Stomach (tissue), 19 donors: ENCODE measurements at places on chromosomes 13 and 19.

GRCh38 chr13:43272851-43273250, 249.5 kb downstream of the DNAJC15 start:
- DNase-seq, result no peak

DNA sequence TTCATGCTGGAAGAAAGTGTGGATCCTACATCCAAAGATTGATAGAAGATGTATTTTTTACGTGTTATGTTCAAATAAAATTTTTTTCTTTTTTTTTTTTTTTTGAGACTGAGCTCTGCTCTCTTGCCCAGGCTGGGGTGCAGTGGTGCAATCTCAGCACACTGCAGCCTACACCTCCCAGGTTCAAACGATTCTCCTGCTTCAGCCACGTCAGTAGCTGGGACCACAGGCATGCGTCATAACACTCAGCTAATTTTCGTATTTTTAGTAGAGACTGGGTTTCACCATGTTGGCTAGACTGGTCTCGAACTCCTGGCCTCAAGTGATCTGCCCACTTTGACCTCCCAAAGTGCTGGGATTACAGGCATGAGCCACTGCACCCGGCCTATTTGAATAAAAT, 65.7 kb downstream of the KLF12 start:
- DNase-seq, result no peak

- DNase-seq, result no peak
Measured at GRCh38 chr13:31631746-31632145, 107.6 kb upstream of the RXFP2 start.

DNA sequence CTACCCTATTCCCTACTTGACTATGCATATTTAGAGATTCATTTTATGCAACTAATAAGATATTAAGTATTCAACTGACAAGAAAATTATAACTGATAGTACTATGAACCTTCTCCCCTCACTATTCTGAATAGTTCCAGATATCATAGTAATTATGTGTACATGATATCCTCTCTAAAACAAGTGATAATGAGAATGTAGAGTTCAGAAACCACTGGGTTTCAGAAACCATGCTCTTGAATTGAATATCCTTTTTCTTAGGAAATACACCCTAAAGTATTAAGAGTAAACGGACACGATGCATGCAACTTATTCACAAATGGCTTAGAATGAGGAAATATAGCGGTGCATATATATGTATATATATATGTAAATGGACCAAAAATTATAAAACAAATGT, 160.9 kb downstream of the TBC1D4 start:
- DNase-seq, result no peak

- no peak for DNase-seq
Measured at GRCh38 chr13:20405691-20406090, 120.0 kb downstream of the CRYL1 start.

DNA sequence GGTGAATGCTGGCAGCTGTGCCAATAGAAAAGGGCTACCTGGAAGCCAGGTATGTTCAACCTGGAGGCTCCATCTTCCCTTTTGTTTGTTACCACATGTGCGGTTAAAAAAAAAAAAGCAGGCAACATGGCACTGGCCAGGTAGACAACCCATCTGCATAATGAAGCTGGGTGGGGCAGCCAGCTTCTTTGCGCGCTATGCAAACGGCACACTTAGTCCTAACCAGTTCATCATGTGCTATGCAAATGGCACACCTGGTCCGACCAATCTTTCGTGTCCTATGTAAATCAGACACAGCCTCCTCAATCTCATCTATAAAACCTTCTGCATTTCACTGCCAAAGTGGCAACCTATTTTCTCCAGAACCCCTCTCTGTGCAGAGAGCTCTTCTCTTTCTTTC, 11.3 kb upstream of the IGSF23 start:
- peak; percentile 78 for DNase-seq

DNA sequence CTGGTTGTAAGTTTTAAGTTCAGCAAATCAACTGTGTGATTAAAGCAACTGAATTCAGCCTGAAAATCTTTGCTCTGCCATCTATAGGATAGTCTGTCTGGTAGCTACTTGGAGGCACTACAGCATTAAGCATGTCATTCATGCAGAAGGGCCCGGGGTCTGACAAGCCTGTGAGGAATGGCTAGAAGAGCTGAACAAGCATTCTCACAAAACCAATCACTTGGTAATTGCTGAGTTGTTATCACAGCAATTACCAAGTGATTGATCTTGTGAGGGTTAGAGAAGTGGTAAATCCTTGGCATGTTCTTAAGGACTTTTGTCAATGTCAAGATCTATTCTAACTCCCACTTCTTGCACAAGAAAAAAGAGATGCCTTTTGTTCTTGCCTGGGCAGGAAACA, 356.1 kb downstream of the FGF14 start:
- DNase-seq, result no peak

DNA sequence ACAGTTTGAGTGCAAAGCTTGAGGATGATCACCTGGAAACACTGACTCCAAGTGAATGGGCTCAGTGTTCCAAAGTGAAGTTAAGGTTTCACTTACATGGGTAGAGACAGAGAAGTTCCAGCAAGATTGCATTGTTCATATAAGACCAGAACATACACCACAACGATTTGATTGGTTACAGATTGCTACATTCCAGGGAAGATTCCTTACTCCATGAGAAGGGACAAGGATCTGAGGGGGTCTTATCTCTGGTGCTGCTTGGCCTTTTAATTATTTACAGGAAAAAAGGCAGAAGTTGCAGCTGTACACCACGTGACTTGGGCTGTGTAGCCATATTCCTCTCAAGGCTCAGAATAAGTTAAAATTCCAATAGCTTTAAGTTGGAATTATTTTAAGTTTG, 12.3 kb downstream of the WDFY2 start:
- DNase-seq, result no peak

GRCh38 chr19:56969759-56970178, 129.2 kb upstream of the PEG3 start:
- no peak for DNase-seq

DNA sequence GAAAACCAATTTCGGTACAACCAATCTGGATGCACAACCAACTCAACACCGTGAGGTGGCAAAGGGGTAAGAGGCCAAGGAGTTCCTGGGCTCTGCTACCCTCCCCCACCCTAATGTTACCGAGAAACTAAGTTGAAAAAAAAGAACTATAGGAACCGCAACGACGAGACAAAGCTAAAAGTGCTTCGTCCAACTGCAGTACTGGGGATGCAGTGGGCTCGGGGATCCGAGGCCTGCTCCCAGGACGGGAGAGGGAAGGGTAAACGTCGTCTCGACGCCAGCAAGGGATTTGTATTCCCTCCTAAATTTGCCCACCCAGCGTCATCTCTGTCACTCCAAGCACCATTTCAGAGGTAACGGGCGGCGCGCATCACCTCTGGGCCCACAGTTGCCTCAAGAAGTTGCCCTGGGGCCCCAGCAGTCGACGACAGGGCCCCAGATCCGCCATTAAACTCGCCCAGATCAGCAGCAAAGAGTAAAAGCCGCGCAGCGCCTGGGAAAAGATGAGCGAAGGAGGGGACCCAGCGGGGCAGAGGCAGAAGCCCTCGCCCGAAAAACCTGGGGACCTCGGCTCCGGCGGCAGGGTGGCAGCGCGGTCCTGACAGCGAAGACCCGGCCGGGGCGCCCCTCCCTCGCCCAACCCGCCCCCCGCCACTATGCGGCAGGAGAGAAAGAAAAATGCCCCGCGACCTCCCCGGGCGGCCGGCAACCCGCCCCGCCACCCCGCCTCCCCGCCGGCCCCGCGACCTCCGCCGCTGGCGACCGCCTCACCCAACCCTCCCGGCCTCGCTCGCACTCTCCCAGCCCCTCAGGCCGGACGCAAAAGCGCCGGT, 752 bp downstream of the ZMYM5 start:
- DNase-seq, result peak; percentile 29

DNA sequence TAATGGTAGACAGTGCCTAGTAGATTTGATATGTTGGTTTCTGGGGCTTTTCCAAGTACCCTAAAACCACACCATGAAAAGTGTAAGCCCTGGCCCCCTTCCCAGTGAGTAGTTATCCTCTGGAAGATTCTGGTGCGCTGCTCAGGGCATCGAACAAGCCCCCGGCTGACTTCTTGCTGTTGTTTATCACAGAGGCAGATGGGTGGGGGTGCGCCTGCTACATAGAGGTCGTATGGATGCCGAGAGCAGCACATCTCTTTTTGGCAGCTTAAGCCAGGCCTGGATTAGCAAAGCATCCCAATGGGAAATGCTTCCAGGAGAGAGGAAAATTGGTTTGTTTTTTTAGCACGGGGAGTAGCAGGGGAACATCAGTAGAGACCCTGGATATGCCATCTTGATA, 26.3 kb upstream of the SPATA13 start:
- no peak for DNase-seq

- DNase-seq, result no peak
Measured at GRCh38 chr13:35165205-35165604, 223.1 kb downstream of the NBEA start.

DNA sequence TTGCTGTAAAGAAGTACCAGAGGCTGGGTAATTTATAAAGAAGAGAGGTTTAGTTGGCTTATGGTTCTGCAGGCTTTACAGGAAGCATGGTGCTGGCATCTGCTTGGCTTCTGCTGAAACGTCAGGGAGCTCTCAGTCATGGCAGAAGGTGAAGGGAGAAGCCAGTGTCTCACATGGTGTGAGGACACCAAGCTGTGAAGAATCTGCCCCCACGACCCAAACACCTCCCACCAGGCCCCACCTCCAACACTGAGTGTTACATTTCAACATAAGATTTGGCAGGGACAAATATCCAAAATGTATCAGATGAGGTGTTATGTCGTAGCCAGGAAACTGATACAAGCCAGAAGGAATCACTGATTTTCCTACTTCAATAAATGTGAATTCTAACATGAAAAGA, 136.5 kb downstream of the CYSLTR2 start:
- no peak for DNase-seq

GRCh38 chr19:3389876-3390371, 23.5 kb downstream of the NFIC start:
- DNase-seq, result peak; percentile 56

GRCh38 chr13:67052550-67053490, 177.3 kb downstream of the PCDH9 start:
- DNase-seq, result no peak

DNA sequence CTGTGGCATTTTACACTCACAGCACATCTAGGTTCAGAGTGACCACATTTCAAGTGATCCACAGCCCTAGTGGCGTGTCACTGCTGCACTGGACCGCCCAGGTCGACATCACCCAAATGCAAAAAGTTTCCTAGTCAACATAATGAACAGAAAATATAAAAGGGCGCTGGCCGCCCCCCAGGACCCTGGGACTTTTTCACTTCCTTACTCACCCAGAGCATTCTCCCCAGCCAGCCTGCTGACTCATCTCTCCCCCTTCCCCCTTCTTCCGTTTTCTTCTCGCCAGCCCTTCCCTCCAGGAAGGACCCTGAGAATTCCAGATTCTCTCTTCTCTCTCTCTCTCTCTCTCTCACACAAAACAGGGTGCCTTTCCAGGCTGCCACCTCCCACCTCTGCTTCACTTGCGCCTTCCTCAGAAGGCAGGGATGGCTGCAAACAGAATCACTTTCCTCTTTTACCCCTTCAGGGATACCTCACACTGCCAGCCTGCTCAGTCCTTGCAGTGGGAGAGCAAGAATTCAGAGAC, 21.0 kb upstream of the GRWD1 start:
- DNase-seq, result no peak

DNA sequence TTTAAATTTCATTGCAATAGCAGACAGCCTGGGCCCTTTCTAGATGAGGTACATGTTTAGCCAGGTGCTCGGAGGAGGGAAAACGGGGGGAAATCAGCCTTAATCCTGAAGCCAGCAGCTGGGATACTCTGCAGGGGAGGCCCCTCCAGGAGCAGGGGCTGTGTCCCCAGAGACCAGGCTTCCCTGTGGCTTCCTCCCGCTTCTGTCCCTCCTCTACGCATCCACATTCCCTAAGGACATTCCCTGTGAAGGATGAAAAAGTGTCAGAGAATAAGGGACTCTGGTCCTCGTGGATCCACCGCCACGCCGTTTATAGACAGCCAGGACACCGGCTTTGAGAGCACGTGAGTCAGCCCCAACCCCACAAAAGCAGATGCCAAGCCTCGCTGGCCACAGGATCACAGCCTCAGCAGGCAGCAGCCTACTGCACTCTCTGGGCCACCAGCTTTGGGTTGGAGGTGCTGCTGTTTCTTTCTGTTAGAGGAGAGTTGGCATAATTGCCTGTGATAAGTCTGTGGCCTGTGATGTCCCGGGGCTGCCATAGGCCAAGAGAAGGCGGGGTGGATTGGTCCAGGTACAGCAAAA, 36.7 kb upstream of the RANBP3 start:
- DNase-seq, result no peak

GRCh38 chr13:73429701-73430100, 370.9 kb downstream of the KLF5 start:
- peak; percentile 78 for DNase-seq

GRCh38 chr13:112782429-112783010, 92.7 kb downstream of the ATP11A start:
- DNase-seq, result no peak

DNA sequence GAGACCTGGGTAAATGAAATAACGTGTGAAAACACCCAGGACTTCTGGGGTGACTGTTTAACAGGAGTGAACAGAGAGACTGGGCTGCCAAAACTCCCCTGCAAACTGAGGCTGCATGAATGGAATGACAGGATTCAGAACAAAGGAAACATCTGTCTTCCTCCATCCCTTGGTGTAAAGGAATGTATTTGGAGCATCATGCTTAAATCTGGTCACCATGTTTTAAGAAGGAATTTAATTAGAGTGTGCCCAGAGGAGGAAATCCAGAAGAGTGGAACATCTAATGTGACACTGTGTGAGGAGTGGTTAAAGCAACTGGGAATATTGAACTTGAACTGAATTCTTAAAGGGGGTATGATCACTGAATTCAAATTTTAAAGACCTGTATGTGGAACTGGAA, 437.2 kb downstream of the LIG4 start:
- no peak for DNase-seq

- peak; percentile 74 for DNase-seq
Measured at GRCh38 chr13:74136084-74136658, 2.0 kb upstream of the KLF12 start.

- no peak for DNase-seq
Measured at GRCh38 chr19:39412867-39413271, 400 bp downstream of the PLEKHG2 start.

DNA sequence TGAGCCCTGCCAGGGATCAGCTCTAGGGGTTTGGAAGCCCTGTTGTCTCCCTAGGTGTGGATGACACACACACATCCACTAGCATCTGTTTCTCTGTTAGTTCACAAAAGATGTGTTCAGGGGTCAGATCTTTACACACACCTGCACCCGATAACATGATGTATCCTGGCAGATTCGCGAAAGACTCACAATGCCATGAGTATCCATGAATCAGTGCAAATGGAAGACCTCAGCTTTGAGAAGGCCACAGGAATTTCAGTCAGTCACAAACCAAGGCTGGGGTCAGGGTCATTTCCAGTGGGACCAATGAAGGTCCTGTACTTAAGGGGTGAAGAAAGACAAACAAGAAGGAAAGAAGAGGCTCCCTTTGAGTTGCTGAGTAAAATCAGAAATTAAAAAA, 898.2 kb downstream of the UQCRFS1 start:
- DNase-seq, result no peak

- no peak for DNase-seq
Measured at GRCh38 chr13:26236296-26236695, 14.2 kb upstream of the RNF6 start.

- peak; percentile 66 for DNase-seq
Measured at GRCh38 chr19:38617764-38618589, at the start of gene MAP4K1. MAP4K1 (minus strand) TSS chr19:38617953; CDS start chr19:38617895, 58 bp downstream.
